ENCODE measurements at places on chromosomes 4 and X. TPM values are rescaled to one million over a fixed set of nuclear protein-coding genes. Genes with fewer than 3 reads are reported as not detected.

Gene SERPINA7
- not detected for polyA plus RNA-seq

Gene NRK
- polyA plus RNA-seq = 1.1 TPM

Gene GPM6B
- 0.30 TPM for polyA plus RNA-seq

Gene GAGE10
- not detected for polyA plus RNA-seq

Gene SATL1
- not detected for polyA plus RNA-seq

Gene CLGN
- polyA plus RNA-seq = 0.05 TPM

Gene UGT8
- 0.10 TPM for polyA plus RNA-seq

Gene CXCL8
- 3.4 TPM for polyA plus RNA-seq

Gene SUPT20HL2
- not detected for polyA plus RNA-seq

Gene TKTL2
- polyA plus RNA-seq = not detected

Gene FAM9B
- not detected for polyA plus RNA-seq

Gene BRS3
- polyA plus RNA-seq = not detected

Gene CNKSR2
- polyA plus RNA-seq = not detected

Gene NDNF
- polyA plus RNA-seq = not detected

Gene GLRA2
- polyA plus RNA-seq = not detected

Gene ZNF81
- 2.7 TPM for polyA plus RNA-seq

Gene ATP7A
- 3.1 TPM for polyA plus RNA-seq

Gene MAGEA12
- not detected for polyA plus RNA-seq

Gene TCEAL5
- polyA plus RNA-seq = not detected

Gene CLIC2
- polyA plus RNA-seq = 0.11 TPM

Gene XAGE2
- not detected for polyA plus RNA-seq

Gene PCDH11X
- not detected for polyA plus RNA-seq

Gene COL4A6
- polyA plus RNA-seq = 0.33 TPM

Gene ATOH1
- not detected for polyA plus RNA-seq

Gene ADAM29
- polyA plus RNA-seq = not detected

Gene BEX3
- polyA plus RNA-seq = 235 TPM

Gene TMEM47
- polyA plus RNA-seq = 16.2 TPM

Gene NUDT11
- 4.3 TPM for polyA plus RNA-seq

Gene PSAPL1
- polyA plus RNA-seq = not detected

Gene SHROOM2
- 3.7 TPM for polyA plus RNA-seq

Gene HTT-AS
- not detected for polyA plus RNA-seq

Gene SSX4
- not detected for polyA plus RNA-seq

Gene MAGEC1
- polyA plus RNA-seq = not detected

Data from endothelial cell of umbilical vein (primary cell).